HCT116 (cell line): ENCODE measurements at places on chromosomes 2 and 18. TPM values are rescaled to one million over a fixed set of nuclear protein-coding genes. Genes with fewer than 3 reads are reported as not detected.

- DNase-seq = peak; percentile 49
- no peak overlapping the region for H3K27ac ChIP-seq
- H3K4me3 ChIP-seq = no peak overlapping the region
- H3K36me3 ChIP-seq = no peaks in the 10 kb centered on the region
- no peaks in the 10 kb centered on the region for H3K27me3 ChIP-seq
- H3K4me1 ChIP-seq = no peaks in the 10 kb centered on the region
Measured at GRCh38 chr2:157492189-157492773, 48.4 kb upstream of the CYTIP start.

- no peaks in the 10 kb centered on the region for H3K27me3 ChIP-seq
- no peak overlapping the region for H3K4me3 ChIP-seq
- H3K27ac ChIP-seq = no peak overlapping the region
- no peaks in the 10 kb centered on the region for H3K36me3 ChIP-seq
- no peaks in the 10 kb centered on the region for H3K4me1 ChIP-seq
- DNase-seq = no peak
Measured at GRCh38 chr2:67215214-67216055, 181.7 kb upstream of the ETAA1 start.

- H3K36me3 ChIP-seq = no peaks in the 10 kb centered on the region
- no peaks in the 10 kb centered on the region for H3K4me1 ChIP-seq
- DNase-seq = no peak
- H3K27me3 ChIP-seq = no peaks in the 10 kb centered on the region
Measured at GRCh38 chr2:66528974-66529724, 94.2 kb downstream of the MEIS1 start.

Gene FARSB
- total RNA-seq = 50.7 TPM

Gene RAB31
- total RNA-seq = 46.9 TPM

Gene EDAR
- total RNA-seq = 0.15 TPM

DNA sequence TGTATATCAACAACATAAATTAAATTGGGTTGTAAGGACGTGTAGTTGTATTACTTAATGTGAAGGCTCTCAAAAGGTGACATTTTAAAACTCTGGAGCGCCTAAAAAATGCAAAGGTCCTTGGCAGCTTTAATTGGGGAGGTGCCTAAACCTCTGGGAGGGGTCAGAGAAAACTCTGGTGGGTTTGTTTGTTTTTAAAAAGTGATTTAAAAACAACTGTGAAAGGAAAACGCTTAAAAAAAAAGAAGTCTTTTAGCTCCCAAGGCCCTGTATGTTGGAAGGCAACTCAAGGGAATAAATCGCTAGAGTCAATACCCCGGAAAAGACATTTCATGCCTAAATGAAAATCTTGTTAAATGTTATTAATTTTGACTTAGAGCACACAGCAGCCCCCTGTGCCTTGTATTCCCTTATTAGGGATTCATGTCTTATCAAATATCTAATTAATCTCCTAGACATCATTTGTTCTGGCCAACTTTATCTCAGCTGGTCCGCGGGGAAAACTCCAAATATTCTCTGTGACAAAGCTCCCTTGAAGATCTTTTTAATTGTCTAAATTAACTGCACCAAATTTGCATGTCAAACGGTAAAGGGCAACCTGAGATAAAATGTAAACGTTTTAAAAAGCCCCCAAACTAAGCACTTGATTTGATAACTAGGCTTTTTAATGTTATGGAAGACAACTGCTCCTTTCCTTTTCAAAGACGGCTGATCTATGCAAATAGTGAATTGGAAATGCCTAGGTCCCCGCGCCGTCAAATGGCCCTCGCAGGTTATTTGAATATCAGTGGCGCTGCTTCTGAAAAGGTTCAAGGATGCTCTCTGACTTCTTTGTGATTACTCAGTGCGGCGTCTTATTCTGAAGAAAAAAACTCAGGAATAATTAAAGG lies 4.2 kb downstream of the SP9 start:
- no peaks in the 10 kb centered on the region for H3K27me3 ChIP-seq
- H3K27ac ChIP-seq = no peak overlapping the region
- H3K36me3 ChIP-seq = no peaks in the 10 kb centered on the region
- DNase-seq = no peak
- no peak overlapping the region for H3K4me3 ChIP-seq
- no peaks in the 10 kb centered on the region for H3K4me1 ChIP-seq

- peak; percentile 50 for DNase-seq
- 0 out of 2 replicates have a peak, but pooled peaks cover 2% of the 10 kb centered on the region for H3K4me1 ChIP-seq
- H3K36me3 ChIP-seq = no peaks in the 10 kb centered on the region
Measured at GRCh38 chr2:55961318-55961911, 37.8 kb upstream of the EFEMP1 start.

Gene POTEJ
- total RNA-seq = not detected

DNA sequence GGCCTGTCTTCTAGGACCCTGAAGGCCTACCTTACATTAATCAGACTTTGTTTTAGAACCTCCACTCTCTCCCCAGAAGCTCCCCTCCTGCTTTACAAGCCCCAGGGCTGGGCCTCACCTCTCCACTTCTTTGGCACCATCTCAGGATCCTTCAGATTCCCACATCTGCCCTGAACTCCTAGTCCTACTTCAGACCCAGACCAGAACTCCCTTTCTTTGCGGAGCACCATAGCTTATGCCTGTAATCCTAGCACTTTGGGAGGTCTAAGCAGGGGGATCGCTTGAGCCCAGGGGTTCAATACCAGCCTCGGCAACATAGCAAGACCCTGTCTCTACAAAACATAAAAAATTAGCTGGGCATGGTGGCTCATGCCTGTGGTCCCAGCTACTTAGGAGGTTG lies 991 bp downstream of the CHCHD5 start:
- H3K27me3 ChIP-seq = no peaks in the 10 kb centered on the region
- H3K4me1 ChIP-seq = peaks cover 28% of the 10 kb centered on the region
- peak overlapping the region; percentile 96 for H3K27ac ChIP-seq
- H3K36me3 ChIP-seq = 0 out of 2 replicates have a peak, but pooled peaks cover 2% of the 10 kb centered on the region
- DNase-seq = no peak

Gene GPBAR1
- 0.27 TPM for total RNA-seq

Gene METTL21A
- total RNA-seq = 25.7 TPM

DNA sequence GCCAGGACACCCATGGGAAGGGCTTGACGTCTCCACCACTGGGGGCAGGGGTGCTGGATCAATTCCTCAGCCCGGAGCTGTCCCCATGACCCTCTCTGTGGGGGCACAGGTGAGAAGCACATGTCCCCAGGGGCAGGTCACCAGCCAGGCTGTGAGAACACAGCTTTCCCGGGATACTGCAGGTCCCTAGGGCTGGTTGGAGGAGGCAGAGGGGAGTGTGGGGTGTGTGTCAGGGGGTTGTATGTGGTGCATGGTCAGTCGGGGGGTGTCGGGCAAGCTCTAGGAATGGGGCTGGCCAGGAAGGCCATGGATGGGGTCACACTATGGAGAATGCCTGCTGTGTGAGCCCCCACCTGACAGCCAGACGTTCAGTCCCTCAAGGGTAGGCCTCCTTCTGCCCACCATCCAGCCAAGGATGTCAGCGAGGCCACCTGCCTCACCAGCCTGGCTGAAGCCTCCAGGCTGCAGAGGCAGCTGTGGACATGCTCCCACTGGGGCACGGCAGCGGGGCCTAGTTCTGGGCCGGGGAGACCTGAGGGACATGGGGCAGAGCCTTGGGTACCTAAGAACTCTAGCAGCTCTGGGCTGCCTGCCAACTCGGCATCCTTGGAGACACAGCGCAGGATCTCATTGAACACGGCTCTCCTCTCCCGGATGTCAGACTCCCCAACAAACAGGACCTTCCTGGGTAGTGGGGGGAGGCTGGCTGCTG lies 10.3 kb downstream of the HS1BP3 start:
- no peaks in the 10 kb centered on the region; the same call in 1 of the 2 replicates for H3K4me1 ChIP-seq
- DNase-seq = no peak
- no peak overlapping the region for H3K4me3 ChIP-seq

Gene LYPD1
- not detected for total RNA-seq

DNA sequence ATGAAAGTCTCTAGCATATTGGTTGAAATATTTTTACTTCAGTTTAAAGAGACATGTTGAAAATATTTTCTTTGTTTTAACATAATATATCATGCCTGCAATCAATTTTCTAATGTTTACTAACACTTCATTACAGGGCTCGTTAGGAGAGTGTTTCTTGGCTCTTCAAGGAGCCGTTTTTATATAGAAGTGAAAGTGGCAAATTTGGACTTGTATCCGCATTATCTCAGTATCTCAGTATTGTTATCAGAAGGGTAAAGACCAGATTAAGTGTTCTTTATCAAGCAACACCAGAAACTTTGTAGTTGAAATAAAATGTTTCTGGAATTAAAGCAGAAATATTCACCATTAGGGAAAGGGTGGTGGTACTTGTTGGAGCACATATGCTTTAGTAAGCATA lies 97.8 kb downstream of the BABAM2 start:
- no peak overlapping the region for H3K4me3 ChIP-seq
- H3K36me3 ChIP-seq = no peaks in the 10 kb centered on the region
- no peaks in the 10 kb centered on the region for H3K27me3 ChIP-seq
- DNase-seq = no peak
- no peak overlapping the region for H3K27ac ChIP-seq

Gene PRSS56
- total RNA-seq = not detected

Gene TEKT4
- not detected for total RNA-seq

DNA sequence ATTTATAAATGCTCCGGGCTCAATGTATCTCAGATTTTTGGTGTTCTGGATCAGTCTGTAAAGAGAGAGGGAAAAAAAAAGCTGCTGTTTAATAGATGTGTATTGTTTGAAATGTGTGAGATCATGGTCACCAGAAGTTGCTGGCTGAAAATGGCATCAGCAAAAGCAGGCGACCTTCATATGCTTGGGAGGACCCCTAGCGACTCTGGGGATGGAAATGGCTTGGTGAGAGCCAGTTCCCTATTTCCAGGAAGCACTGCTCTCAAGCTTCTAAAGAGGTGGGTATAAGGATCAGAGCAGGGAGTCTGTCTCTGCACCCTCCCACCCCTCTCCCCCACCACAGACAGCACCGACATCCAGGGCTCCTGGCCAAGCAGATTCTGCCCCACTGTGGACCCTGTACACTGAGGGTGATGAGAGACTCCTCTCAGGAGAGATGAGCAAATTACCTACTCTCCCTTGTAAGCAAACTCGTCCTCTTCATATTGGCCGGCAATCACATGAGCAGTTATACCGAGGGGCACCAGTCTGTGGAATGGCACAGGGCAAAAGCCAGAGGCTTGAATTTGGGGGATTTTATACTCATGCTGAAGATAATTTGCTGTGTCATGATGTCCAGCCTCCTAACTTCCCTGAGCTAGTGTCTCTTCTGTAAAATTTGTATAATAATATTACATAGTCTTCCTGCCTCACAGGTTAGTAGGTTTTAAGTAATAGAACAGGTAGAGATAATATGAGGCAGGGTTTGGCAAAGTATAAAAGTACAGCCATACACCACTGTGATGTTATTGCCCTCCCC lies 29.6 kb downstream of the LHCGR start:
- DNase-seq = no peak
- H3K4me1 ChIP-seq = no peaks in the 10 kb centered on the region
- no peak overlapping the region for H3K4me3 ChIP-seq

DNA sequence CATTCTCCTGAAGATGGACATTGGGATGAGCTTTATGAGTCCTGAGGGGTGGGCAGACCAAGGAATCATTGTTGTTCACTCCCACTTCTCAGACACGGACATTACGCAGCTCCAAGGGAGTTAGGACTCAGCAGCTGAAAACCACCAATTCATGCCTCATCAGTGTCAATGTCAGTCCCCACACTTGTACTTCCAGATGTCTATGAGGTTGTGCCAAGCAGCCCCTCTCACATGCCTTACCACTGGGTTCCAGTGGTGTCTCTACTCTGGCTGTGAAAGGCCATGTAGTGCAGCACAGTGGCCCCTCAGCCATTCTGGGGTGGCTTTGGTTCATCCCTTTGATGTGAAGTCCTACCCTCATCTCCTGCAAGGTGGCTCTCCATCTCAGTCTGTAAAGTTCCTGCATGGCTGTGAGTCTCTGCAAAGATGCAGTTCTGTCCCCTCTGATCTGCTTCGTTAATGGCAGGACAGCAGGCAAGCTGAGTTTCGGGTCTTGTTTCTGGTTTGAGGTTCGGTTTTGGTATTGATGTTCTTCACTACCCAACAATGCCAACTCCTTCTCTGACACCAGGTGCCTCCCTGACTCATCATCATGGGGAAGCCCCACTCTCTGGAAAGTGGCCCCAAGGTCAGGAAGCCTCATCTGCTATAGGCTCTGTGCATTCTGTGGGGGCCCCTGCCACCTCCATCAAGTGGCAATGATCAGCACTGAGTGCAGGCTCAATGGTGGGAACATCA lies 14.0 kb upstream of the COL6A3 start:
- H3K36me3 ChIP-seq = no peaks in the 10 kb centered on the region
- H3K4me3 ChIP-seq = no peak overlapping the region
- H3K27ac ChIP-seq = no peak overlapping the region
- no peaks in the 10 kb centered on the region; the same call in 1 of the 2 replicates for H3K27me3 ChIP-seq

Gene C2orf78
- 1.5 TPM for total RNA-seq
